ENCODE measurements at places on chromosomes 12 and 14.

GRCh38 chr12:63078906-63079305, 72.1 kb downstream of the AVPR1A start:
- no peak for DNase-seq

- DNase-seq, result no peak
Observed at GRCh38 chr14:98133806-98134205, 1138.2 kb downstream of the BCL11B start.

DNA sequence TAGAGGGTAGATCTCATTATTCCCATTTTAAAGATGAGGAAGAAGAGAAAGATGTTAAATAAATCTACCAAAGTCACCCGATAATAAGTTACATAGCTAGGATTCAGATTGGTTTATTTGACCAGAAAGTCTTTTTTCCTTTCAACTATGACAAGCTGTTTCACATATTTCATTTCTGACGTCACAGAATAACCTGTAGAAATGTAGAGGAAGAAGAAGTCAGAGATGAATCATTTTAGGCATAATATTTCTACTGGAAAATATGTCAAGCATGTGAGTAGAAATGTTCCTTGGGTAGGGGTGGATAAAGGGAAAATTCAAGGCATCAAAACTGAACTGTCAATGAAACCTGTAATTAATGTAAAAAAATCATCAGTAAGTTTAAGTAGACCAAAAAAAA, 107.0 kb downstream of the MGST1 start:
- DNase-seq, result no peak

GRCh38 chr14:52021957-52022600, 32.7 kb downstream of the RTRAF start:
- no peak for DNase-seq

- no peak for DNase-seq
Observed at GRCh38 chr12:5870183-5870582, 74.9 kb downstream of the ANO2 start.

- no peak for DNase-seq
Observed at GRCh38 chr14:58793131-58793740, 155.5 kb downstream of the DACT1 start.

GRCh38 chr12:124175704-124176103, 119.2 kb upstream of the RFLNA start:
- DNase-seq, result no peak

- no peak for DNase-seq
Observed at GRCh38 chr14:23308721-23309445, 2.2 kb downstream of the BCL2L2 start.

GRCh38 chr12:16385782-16386646, 38.6 kb downstream of the MGST1 start:
- DNase-seq, result no peak

- no peak for DNase-seq
Observed at GRCh38 chr14:74249433-74250375, 10.5 kb downstream of the VSX2 start.

DNA sequence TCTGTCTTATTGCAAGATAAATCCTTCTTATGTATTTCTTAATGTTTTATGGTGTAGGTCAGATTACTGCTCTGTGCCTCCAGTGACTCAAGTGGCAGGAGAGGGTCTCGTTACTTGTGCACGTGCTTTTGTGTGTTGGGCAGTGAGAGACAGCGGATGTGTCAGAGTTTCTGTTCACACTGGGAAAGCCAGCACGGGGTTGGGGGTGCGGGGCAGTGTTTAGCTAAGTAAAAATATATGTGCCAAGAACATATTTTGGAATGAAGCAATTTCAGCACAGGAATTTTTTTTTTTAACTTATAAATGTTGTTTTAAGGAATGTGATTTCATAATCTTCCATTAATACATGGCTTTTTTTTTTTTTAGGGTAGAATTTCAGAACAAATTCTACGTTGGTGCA, 4.5 kb upstream of the DNAH10 start:
- no peak for DNase-seq

DNA sequence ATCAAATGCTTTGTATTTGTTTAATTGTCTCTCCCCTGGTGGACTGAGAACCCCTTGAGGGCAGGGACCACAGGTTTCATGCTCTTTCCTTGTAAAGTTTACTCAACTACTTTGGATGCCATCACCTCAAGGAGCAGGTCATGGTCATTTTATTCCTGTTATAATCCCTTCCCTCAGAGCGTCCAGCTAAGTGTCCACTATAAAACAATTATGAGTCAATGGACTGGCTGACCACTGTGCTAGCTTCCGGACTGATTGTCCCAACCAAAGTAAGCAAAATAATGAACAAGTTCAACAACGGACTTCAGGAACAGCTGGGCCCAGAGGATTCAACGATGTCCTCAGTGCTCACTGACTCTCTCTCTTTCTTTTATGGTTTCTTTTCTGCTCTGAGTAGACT, 18.2 kb downstream of the AK7 start:
- DNase-seq, result no peak

DNA sequence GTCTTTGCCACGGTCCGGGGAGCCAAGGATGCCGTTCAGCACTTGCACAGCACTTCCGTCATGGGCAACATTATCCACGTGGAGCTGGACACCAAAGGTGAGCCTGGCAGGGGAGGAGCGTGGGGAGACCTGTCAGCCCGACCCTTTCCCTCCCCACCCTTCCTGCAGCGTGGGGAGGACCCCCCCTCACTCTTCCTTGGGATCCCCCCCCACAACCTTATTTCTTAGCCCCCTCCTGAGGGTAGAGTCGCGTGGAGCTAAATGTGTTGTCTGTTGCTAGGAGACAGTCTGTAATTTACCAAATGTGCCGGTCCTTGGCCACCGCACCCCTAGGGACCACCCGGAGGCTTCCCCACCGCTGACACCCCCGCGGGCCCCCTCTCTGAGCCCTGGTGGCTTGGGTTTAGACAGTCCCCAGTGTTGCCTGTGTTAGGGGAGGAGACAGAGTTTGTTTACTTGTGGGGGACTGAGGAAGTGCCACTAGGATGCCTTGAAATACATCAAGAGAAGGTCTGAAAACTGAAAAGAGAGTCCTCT, 2.3 kb downstream of the SETD1B start:
- DNase-seq, result no peak

GRCh38 chr12:92185052-92185451, 39.4 kb upstream of the BTG1 start:
- no peak for DNase-seq

- no peak for DNase-seq
Observed at GRCh38 chr12:65449400-65449799, 170.9 kb downstream of the MSRB3 start.

DNA sequence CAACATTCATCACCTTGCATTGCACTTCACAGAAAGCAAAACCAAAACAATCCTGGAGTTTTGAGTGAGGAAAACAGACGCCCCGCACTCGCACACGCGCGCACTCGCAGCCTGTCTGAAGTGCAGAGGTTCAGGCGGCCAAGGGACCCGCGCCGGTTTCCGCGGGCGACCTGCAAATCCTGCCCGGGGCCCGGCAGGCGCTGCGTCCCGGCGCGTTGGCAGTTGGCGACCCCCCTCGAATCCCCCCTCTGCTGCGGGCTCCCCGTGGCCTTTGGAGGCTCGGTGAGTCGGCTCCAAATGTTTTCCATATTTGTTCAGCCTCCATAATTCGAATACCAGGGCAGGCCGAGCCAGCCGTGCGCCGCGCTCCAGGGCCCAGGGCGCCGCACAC, at the start of gene SSPN:
TSS of gene SSPN (plus strand) at position 324 of the 391 bp plus-strand sequence. CDS start 100 bp downstream, outside the sequence.
- no peak for DNase-seq

DNA sequence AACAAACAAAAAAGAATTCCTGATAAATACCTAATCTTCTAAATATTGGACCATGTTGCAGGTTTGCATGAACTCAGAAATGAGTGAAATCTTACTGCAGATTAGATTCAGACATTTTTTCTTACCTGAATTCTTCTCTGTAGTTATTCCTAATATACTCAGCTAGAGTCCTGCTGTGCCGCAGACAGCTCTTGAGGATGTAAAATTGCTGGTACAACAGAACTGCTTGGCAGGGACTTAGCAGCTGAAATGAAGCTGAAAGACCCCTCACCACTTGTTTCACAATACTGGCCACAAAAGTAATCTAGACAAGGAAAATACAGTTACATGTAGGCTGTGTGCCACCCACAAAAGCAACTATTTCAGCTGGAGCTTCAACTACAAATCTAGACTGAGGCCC, 48.3 kb upstream of the KICS2 start:
- DNase-seq, result no peak

DNA sequence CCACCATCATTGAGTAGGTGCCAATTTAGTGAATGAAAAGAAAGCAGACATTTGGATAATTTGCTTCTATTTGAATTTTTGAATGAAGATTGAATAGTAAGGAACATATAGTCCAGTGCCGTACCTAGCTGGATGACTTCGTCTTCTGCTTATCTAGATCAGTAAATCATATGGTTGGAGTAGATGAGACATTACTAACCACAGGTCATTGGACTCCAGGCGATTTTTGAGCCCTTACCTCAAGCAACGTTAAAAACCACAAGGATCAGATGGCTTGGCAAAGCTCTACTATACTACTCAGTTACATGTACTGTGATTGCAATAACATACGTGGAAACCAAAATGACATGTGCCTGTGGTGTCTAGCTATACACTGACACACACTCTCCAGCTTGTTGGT, 1.7 kb upstream of the SPATS2 start:
- no peak for DNase-seq

GRCh38 chr14:48710133-48710532, 876.0 kb downstream of the RPS29 start:
- no peak for DNase-seq

GRCh38 chr14:63996625-63997220, 143.9 kb downstream of the SYNE2 start:
- no peak for DNase-seq

DNA sequence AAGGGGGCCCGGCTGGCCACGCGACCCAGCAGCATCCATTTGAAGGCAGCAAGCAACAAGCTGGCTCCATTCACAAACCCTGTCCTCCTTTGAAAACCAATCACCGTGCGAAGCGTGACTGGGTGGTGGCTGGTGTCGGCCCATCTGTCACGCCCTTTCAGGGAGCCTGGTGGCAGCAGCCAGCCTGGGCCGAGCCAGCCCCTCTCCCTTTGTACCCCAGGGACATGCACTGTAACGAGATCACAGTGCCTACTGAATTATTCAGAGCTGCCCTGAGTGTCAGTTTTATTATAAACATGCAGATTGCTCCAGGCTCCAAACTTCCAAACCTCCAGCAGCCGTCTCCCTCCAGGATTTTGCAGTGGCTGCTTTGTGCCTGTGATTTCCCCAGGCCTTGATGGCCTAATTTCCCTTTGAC, 22.3 kb upstream of the CTDSP2 start:
- DNase-seq, result no peak

- no peak for DNase-seq
Observed at GRCh38 chr12:108129017-108129812, at the start of gene WSCD2. TSS of gene WSCD2 (plus strand) at chr12:108129288. CDS start at chr12:108195833, 66,545 bp downstream.

GRCh38 chr14:21308132-21308478, 28.2 kb downstream of the RPGRIP1 start:
- DNase-seq, result no peak

DNA sequence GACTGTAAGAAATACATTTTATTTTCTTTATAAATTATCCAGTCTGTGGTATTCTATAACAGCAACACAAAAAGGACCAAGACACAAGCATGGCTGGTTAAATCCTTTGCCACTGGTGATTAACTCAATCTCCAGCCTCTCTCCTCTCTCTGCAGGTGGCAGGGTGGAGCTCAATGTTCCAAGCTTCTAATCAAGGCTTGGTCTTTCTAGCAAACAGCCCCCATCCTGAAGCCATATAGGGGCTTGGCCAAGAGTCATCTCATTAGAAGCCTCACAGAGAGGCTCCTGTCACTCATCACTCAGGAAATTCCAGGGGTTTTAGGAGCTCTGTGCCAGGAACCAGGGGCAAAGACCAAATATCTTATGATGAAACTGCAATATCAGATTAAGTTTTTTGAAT, 12.0 kb downstream of the C12orf75 start:
- DNase-seq, result no peak

Data from activated CD4-positive, CD25-positive, alpha-beta regulatory T cell (primary cell).